ENCODE measurements at places on chromosomes 3 and 15.
A peak's percentile ranks its signal among the peaks of the same experiment; 100 is the strongest.

- DNase-seq, result no peak
These were observed 135.8 kb downstream of the LRRK1 start for GRCh38 chr15:101054991-101055390.

- DNase-seq, result no peak
These were observed 2.1 kb upstream of the PRSS50 start for GRCh38 chr3:46719735-46720271.

DNA sequence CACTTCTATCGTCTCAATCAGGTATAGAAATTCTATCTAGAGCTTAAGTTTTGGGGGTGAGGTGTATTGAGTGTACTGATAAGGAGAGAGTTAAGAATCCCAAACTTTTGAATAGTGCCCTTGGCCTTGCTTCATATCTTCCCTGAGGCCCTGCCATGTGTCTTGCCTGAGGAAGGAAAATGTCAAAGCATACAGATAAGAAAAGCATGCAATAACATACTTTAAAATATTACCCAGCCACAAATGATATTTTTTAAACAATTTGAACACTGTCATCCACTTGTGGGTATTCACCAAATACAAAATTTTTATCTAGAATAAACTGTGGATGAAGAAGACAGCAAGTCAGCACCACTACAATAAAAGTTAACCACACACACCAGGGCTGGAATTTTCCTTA lies 631.0 kb upstream of the ALCAM start:
- no peak for DNase-seq

GRCh38 chr3:78589778-78590177 lies 1178.0 kb downstream of the ROBO1 start:
- DNase-seq, result no peak

GRCh38 chr3:18127174-18127858 lies 297.8 kb downstream of the SATB1 start:
- DNase-seq, result peak; percentile 11

- no peak for DNase-seq
These were observed 76.8 kb downstream of the TIGIT start for GRCh38 chr3:114370537-114371174.

DNA sequence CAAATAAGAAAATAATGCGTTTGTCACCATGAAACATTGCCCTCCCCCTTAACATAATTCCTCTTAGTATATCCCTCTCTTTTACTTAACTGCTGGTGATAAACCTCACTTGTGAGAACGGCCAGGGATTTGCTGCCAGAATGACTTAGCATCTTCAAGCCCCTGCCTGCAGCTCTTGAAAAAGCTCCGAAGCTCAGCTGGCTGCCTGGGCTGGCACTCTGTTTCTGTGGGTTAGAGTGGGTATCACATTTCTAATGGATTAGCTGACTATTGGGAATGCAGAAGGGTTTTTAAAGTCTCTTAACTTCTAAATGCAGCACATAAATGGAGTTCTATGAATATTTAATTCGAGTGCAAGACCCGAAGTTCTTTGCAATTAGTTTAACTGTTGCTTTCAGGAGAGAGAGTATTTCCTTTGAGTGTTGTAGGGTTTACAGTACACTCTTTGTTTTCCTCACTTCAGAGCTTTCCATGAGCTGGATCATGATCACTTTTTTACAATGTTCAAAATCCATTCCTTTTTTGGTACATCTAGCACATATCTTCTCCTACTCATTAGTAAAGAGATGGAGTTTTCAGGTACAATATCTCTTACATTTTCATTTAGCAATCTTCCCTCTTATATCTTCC lies 124.7 kb upstream of the RBMS3 start:
- no peak for DNase-seq

DNA sequence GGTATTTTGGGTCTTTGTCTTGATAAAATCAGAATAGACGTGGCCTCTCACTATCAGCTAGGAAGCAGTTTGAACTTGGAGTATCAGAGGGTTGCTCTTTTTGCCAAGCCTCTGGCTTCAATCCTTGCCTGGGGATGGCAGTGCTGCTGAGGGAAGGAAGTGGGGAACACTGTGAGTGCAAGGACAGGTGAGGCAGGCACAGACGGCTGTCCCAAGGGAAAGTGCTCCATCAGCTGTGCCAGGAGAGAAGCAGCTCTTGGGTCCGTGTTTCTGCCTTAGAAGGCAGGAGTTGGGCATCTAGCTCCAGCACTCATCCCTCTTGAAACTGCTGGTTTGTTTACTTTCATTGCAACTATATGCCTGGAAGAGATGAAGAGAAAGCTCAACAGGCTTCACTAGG lies 33.2 kb downstream of the PML start:
- no peak for DNase-seq

GRCh38 chr15:46751303-46751702 lies 966.0 kb upstream of the SEMA6D start:
- DNase-seq, result no peak

DNA sequence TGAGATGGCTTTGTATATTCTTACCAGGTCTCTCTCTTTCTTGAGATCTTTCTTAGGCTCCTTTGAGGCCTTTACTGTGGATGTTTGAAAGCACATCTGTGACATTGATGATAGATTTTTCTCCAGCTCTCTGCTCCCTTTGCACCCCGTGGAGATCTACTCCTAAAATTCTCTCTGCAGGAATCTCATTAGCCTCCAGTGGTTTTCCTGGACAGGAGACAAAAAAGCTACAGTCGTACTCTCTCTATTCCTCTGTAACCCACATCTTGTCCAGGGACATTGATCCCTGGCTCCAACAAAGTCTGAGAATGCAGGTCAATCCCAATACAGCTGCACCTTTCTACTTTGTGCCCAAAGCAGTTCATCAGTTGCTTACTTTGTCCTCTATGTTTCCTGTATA lies 68.2 kb downstream of the RBMS3 start:
- DNase-seq, result no peak

GRCh38 chr3:10392906-10393461 lies 72.1 kb upstream of the SEC13 start:
- no peak for DNase-seq

- DNase-seq, result no peak
These were observed 417 bp downstream of the HACD2 start for GRCh38 chr3:123584284-123584987.

DNA sequence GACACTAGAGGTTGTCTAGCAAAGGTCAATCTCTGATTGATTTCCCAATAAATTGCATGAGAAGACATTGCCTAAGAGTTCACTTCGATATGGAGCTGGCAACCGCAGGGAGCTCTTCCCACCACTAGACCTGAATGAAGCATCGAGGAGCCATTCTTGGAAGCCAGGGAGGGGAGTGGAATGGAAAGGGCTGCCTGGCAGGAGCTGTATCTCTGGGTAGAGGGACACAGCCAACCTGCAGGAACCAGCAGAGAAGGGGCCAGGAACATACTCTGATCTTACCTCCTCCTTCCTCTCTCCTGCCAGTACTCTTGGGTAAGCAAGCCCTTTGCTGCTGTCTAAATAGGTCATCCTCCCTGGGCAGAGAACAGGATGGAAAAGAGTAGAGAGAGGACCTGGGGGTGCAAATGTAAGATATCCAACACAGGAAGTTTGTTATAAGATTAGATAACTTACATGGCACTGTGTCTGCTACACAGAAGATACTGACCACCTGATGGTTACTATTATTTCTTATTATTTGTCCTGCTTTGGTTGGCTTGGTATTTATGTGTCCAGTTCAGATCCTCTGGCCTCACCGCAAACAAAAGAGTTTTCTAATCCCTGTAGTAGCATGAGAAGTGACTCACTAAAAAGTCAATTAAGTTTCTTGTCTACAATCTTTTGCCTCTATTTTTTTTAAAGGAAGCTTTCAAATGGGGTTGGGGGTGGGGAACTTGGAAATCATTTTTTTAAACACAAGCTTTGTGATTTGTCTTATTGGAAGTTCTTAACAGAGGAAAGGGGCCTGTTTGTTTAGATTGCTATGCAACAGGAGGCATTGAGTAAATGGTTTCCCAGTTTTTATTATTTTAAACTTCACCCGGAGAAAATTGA lies 156.7 kb upstream of the TSC22D2 start:
- DNase-seq, result peak; percentile 14

DNA sequence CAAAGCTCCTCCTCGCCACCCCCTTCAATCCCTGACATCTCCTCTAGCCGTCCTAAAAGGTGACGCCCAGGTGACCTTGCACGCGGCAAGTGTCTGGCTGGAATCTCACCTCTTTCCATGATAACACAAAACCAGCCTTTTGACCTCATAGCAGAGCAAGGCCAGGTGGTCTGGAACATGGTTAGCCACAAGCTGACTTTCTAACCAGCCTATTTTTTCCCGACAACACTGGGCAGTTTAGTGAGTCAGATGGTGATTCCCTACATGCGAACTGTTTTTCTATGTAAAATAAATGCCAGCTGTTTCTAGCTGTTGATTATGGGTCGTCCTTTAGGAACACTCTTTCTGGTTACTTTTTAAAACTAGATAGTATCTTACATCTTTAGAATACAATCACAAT lies 243.0 kb downstream of the CD47 start:
- DNase-seq, result no peak

- DNase-seq, result peak; percentile 5
These were observed 216.9 kb downstream of the IGSF11 start for GRCh38 chr3:118817748-118818165.

DNA sequence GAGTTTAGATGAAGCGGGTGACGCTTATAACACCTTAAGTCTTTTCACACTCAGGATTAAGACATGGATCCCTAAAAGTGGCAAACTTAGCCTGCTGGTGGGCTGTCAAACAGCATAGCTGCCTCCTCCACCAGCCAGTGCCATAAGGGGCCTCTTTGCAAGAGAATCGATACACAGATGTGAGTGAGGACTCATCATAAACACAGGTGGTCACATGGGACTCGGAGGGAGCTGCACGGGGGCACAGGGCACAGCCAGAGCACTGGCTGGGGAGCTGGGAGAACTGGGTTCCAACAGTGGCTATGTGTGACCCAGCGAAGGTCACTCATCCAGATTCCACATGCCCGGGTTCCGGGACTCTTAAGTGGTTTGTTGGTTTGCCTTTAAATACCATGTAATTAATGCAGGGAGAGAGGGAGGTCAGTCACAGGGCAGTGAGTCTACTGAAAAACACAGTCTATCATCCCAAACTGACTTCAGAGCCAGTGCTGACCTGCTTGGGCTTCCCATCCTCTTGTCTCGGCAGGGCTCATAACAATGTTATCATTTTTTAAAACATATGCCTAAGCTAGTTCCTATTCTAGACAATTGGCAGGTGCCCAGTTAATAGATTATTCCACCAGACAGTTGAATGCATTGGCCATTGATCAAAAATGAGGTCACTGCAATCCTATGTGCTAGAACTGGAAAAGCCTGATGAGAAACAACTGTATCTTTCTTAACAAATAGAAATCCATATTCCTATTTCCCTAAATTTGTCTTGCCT lies 51.8 kb downstream of the SLC12A8 start:
- DNase-seq, result no peak

DNA sequence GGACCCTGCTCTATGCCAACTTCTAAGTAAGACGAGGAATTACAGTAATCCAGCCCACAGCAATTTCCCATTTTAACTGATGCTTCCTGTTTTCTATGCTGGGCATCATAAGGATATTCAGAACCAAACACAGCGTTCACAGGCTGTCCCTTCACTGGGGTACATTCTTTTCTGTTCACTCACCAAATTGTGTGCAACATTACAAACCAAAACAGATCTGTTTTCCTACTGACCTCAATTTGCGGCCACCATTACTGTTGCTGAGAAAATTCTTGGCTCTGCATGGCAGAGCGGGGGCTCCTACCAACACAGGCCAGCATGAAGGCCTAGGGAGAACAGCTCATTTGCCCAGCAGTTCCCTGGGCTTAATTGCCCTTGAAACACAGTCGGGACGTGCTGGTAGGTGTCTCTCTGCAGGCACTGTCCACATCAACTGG lies 76.5 kb downstream of the MYO1E start:
- DNase-seq, result no peak

DNA sequence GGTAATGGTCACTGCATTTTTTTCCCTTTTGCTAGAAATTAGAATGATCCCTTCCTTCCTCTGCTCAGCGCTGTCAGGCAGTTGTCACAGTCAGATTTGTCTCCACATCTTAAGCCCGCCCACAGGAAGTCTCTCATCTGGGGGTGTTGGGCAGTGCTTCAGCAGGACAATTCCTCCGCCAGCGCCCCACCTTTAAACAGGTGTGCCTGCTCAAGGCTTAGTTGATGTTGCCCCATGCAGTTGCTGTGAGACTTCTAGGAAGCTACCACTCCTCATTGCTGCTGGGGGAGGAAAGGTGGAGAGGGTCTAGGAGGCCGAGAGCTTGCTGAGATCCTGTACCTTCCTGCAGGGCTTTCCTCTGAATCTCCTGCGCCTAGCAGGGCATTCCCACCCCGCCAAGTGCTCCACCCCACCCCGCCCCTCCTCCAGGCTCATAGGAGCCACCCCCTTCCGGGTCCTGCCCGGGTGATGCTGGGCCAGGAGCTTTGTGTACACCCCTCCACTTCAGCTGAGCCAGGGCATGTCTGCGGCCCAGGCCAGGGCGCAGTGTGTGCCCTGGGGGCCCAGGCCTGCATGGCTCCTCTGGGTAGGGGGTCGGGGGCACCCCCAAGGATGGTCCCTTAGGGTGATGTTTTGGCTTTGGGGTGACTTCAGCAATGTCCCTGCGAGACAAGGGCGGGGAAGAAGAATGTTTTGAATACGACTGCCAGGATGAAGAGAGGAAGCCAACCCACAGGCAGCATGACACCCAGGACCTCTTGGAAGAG lies 68.7 kb downstream of the TRAK1 start:
- DNase-seq, result peak; percentile 18

GRCh38 chr3:29026959-29027358 lies 253.9 kb upstream of the RBMS3 start:
- no peak for DNase-seq

DNA sequence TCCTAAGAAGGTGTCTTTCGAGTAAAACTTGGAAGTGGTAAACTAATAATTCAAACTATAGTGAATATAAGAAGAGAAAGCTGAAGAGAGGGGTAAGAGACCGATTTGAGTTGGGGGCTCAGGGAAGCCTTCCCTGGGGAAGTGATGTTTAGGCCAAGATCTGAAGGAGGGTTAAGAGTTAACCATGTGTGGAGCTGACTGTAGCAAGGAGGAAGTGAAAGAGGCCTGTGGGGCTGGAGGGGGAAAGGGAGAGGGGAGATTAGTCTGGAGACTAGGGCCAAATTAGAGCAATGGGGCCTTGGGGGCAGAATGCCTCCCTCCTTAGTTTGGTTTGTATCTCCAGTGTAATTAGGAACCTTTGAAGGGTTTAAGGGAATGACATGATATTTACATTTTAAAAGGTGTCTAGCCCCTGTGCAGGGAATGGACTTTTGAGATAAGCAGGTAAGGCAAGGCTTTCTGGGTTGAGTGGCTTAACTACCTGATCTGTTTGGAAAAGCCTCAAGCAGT lies 2.2 kb downstream of the ZNF592 start:
- peak; percentile 27 for DNase-seq

DNA sequence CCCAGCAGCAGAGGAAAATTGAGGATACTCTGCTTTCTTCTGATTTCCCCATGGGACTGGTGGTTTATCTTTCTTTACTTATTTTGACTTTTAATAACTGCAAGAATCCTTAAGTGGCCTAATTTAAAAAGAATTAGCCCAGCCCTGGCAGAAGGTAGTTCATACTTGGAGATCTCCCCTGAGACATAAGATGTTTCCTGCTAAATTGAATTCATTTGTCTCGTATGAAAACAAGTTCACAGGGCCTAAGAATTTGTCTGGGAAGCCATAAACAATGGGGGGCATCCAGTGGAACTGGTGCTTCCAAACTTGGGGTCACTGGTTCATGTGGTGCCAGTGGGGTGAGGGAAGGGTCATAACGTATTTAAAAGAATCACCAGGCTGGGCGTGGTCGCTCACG lies 283.1 kb upstream of the RASGRP1 start:
- DNase-seq, result no peak

GRCh38 chr3:40719660-40720287 lies 195.0 kb downstream of the ZNF621 start:
- no peak for DNase-seq
